ENCODE measurements at places on chromosomes 7 and 10.

DNA sequence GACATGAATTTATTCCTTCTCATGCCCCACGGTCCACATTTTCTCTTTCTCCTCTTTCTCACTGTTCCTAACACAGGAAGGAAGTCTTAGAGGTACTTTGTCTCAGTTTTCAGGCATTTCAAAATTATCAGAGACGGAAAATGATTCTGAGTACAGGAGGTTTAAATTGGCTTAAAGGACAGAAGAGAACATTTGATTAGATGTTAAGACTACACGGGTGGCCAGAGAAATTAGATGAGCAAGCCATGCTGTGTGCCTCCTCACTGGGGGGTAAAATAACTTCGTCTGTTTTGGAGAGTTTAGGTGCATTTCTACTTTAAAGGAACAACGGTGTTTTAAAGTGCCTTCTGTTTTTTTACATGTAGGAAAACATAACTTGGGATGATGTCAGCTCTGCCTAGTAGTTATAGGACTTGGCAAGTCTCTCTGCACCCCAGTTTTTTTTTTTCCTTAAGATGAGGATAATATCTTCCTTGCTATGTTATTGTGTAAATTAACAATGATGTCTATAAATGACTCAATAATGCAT, 66.9 kb downstream of the MCMBP start:
- DNase-seq = no peak

GRCh38 chr7:70630440-70630817, 501.5 kb upstream of the GALNT17 start:
- DNase-seq = no peak

DNA sequence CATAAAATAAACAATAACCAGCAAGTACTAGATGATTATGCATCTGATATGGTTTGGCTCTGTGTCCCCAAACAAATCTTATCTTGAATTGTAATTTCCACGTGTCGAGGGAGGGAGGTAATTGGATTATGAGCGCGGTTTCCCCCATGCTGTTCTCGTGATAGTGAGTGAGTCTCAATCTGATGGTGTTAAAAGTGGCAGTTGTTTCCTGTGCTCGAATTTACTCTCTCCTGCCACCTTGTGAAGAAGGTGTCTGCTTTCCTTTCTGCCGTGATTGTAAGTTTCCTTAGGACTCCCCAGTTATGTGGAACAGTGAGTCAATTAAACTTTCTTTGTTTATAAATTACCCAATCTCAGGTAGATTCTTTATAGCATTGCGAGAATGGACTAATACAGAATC, 15.1 kb downstream of the CNTNAP2 start:
- no peak for DNase-seq

GRCh38 chr7:155591055-155591775, 44.9 kb upstream of the CNPY1 start:
- DNase-seq = no peak

DNA sequence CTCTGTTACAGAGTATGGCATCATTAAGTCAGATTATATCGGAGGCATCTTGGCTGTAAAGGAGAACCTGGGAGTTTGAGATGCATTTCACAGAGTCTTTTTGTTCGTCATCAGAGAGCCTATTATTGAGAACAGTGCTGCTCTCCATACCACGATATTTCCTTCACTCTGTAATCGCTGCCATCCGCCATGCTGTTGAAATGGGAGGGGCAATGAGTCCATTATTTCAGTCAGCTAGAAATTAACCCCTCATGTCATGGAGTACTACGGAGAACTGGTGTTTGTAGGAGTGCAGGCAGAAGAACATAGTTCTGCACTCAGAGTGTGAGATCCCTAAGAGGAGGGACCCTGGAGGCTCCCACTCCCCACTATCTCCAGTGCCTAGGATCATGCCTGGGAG, 59.2 kb downstream of the SLC16A12 start:
- no peak for DNase-seq

- no peak for DNase-seq
These were observed 39.9 kb downstream of the DKK1 start for GRCh38 chr10:52353960-52354394.

GRCh38 chr10:80055760-80056159, 22.7 kb upstream of the TMEM254 start:
- no peak for DNase-seq

- DNase-seq = no peak
These were observed 96.2 kb downstream of the EXOC4 start for GRCh38 chr7:133349101-133349500.

DNA sequence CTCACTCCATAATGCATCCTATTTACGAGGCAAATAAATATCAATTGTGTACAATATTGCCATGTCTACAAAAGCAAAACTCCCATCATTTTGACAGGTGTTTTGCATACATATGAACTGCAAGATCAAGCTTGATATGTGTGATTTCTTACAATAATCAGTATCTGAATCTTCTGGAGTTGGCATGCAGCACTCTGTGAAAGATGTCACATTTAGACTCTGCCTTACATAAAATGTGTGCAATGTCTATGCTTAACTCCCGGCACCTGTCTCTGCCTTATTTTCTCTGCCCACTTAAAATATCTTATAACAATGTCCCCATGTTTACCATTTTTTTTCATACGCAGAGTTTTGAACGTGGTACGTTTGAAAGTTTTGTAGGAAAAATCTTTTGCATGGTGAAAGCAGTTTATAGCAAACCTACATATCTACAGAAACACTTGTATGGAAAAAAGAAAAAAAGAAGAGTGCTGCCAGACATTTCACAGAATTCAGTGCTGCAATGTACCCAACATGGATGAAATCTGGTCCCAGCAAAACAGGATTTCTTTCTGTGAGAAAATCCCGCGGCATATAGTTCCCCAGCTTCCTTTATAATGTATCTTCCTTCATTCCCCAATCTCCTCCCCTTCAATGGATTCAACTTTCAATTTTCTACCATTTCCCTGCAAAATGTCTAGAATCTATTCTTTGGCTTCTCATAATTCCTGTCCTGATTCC, 114.1 kb upstream of the NRP1 start:
- DNase-seq = no peak

DNA sequence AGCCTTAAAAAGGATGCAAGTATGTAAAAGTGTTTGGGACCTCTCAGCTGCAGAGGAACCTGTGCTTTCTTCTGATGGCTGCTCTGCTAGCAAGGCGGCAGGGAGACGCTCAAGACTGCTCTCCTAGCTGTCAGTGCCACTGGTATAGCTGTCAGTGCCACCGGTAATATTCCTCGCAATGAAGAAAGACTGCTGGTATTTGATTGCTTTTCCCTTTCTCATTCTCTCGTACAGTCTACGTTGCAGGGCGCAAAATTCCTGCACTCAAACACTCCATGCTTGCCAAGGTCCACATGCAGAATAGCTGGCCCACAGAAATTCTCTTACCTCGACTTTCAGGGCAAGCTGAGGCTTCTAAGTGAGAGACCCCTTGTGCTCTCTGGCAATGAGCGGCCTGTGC, 432.6 kb upstream of the KLF6 start:
- no peak for DNase-seq

DNA sequence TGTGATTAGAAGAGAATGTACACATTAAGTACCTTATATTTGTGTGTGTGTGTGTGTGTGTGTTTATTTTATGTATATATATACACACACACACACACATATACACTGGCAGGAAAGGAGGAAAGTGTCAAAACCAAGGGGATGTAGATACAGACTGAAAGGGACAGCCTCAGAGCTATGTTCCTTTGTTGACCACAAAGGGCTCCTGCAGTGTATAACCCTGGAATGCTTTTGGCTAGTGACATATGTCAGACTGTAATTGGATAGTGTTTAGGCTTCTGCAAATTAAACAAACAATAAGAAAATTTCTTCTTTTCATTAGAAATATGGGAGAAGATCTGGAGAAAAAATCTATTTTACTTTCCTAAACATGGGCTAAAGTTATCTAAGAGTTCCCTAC, 15.9 kb downstream of the GBF1 start:
- DNase-seq = no peak

GRCh38 chr10:6394084-6394483, 186.0 kb downstream of the PRKCQ start:
- DNase-seq = no peak

DNA sequence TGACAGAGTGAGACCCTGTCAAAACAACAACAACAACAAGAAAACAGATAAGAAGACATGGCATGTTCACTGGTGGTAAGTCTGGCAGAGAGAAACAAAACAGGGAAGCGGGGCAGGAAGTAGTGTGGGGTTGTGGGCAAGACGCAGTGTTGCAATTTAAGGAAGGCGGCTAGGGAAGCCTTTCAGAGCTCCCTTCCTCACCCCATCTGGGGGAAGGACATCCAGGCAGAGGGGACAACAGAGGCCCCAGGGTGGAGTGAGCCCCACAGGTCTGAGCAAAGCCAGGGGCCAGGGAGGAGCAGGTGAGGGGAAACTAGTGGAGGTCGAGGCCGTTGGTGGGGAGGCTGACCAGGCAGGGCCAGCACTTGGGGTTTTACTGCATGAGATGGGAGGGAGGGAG, 16.8 kb downstream of the LAT2 start:
- DNase-seq = no peak

DNA sequence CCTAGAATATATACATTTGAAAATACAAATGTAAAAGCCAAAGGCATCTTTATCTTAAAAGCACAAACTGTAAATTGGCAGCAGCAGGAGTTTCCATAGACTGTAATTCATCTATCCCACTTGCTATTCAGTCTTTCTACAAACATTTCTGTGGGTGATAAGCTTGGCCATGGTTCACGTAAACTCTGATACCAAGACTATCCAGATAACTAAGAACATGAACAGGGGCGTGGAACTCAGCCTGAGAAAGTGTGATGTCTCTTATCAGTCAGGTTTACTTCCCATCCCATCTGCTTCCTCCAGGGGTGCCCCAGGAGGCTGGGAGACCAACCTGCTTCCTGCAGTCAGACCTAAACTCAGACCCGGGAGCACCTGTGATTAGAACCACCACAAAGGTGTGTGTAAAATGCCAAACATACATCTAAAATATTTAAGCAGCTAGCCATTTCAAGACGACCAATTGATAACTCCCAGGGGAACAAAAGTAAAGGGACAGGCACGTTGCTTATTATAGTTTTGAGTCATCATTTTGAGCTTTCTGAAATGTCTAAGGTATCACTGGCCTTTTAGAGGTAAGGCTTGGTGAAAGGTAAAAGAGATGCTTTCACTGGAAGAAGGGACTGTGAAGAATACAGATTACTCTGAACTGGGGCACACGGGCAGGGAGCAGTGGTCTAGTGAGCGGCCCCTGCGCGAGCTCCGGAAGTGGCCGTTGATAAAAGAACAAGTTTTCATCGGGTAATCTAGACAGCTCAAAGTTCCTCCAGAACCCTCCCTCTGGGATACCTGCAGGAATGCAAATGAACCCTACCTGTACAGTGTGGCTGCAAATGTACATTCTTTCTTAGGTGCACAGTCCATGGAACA, 51.5 kb downstream of the RSU1 start:
- DNase-seq = no peak

GRCh38 chr10:25498645-25499044, 323.8 kb downstream of the GPR158 start:
- no peak for DNase-seq

GRCh38 chr7:52749880-52750279, 285.6 kb upstream of the POM121L12 start:
- DNase-seq = no peak

DNA sequence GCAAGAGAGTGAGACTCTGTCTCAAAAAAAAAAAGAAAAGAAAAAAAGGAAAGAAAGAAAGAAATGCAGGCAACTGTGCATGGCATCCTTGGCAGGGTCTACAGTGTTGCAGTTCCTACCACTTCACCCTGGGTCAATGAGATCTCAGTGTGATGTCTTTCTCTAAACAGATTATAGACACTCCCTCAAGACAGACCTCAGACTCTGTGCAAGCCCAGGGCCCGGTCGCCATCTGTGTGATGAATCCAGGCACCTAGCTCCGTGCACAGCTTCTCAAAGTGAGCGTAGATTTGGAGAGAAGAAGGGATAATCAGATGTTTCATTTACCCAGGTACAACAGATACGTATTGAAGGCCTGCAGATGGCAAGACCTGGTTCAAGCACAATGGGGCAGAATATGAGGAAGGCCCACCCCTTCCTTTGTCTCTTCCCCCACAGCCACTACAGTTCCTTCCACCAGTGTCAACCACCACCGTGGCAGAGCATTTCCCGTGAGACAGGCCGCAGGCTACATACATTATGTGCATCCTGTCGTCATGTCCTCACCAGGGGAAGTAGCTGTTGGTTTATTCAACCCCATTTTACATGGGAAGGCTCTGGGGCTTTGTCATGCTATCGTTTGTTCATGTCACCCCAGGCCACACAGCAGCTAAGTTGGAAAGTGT, 471.7 kb upstream of the GALNT17 start:
- DNase-seq = no peak

GRCh38 chr10:22620140-22620857, 94.1 kb downstream of the PIP4K2A start:
- DNase-seq = peak; percentile 93

DNA sequence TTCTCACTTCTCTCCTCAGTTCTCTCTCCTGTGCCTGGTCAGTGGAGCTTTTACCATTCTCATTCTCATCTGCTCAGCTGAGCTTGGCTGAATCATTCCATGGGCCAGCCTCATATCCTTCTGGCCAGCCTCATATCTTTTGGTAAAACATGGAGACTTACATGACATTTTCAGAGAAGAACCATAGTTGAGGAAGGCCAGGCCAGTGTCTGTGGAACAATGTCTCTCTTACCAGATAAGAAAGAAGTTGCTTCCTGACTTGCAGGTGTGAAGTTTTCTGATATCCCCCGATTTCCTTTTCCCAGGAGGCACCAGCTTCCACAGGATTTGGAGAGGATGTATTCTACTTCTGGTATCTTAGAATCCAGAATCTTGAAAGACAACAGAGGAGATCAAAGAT, 24.7 kb downstream of the ST7 start:
- no peak for DNase-seq

- DNase-seq = peak; percentile 75
These were observed 4.0 kb upstream of the HECW1 start for GRCh38 chr7:43108255-43109011.

DNA sequence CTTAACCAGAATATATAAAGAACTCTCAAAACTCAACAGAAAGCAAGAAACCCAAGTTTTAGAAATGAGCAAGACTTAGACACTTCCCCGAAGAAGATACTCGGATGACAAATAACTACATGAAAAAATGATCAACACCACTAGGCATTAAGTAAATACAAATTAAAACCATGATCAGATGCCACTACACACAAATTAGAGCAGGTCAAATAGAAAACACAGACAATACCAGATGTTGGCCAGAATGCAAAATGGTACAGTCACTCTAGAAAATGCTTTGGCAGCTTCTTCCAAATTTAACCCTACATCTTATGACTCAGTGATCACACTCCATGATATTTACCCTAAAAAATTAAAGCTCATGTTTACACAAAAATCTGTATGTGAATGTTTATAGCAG, 18.4 kb downstream of the TMEM176A start:
- no peak for DNase-seq

GRCh38 chr7:155781433-155781832, 30.8 kb downstream of the SHH start:
- DNase-seq = no peak

DNA sequence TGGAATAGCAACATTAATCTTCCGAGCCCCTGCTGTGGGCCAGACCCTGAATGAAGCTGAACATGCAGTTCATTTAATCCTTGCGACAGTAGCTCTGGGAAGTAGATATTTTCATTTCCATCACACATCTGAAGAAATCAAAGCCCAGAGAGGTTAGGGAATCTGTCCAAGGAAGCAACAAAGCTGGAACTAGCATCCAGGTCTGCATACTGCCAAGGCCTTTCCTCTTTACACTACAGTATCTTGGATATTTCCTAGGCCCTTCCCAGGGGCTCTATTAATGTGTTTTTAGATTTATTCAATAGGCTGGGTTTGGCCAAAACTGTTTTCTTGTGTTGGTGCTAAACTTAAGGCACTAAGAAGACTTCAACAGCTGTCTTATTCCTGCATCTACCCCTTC, 48.1 kb downstream of the FAM13C start:
- DNase-seq = no peak
